Left hindlimb (tissue), 1 donor: ENCODE measurements at places on chromosomes 3 and 15.

- DNase-seq, result no peak
These were observed 54.5 kb upstream of the BOC start for GRCh38 chr3:113156816-113157333.

DNA sequence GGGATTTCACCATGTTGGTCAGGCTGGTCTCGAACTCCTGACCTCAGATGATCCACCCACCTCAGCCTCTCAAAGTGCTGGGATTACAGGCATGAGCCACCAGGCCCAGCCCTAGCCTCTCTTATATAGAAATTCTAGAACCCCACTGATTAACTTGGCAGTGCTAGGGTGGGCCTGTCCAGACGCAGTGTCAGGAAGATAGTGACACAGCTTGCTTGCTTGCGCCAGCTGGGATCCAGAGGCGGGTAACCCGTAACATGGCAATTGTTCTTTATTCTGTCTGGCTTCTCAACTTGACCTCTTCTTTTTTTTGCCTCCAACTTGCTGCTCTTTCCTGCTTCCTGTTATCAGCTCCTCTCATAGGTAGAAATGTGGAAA lies 16.2 kb downstream of the CEP19 start:
- DNase-seq, result no peak

DNA sequence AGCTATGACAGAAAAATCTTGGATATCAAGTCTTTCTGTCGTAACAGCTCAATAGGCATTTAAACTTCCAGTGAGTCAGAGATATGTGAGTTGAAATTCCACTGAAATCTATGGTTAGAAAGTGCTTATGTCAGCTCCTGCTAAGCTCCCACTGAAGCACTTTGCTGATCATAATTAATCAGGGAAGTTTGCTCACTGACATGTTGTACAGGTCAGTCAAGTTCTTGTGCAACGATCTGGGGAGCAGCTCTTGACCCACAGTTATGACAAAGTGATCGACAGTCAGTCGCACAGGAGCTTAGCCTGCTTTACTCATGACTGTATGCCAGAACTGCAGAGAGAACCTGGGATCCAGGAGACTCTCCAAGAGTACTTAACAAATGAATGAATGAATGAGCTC lies 453.5 kb downstream of the SOX2 start:
- no peak for DNase-seq

GRCh38 chr3:22671848-22672247 lies 531.3 kb upstream of the UBE2E2 start:
- DNase-seq, result no peak

DNA sequence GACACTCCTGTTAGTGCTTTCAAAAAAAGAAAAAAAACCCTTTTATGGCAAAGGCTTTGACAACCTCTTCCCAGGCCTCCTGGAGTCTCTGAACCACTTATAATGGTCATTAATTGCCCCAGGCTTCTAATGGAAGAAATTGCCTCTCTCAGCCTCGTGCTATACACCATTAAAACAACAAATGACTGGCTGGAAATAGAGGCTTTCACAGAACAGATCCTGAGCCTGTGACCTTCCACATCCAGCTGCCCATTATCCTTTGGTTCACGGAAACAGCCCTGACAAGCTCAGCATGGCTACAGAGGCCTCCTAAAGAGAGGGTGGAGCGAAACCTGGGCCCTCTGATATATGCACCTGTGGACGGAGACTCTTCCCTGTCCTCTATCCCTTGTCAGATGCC lies 26.8 kb upstream of the MKRN3 start:
- DNase-seq, result no peak

DNA sequence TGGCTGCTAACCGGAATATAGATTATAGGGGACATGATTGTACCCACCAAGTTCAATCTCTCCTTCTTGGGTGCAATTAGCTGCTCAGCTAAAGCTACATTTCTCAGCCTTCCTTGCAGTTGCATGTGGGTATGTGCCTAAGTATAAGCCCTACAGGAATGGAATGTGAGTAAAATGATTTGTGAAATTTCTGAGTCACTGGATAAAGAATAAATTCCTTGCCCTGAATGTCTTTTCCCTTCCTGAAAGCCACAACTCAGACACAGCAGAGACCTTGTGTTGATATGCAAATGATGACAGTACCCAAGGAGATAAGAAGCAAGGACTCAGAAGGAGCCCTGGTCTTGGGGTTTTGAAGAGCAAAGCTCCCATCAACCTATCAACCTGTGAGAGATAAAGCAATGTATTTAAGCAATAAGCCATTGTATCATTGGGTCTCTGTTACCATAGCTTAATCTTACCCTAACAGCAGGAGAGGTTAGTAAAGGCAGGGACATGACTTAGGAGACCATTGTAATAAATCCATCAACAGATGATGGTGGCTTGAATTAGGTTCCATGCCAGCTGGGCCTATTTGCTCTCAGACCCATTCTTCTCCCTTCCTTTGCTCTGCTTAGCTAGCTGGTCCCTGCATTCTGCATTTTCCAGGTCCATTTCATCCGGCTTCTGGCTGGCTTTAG lies 25.6 kb upstream of the ZNF280D start:
- DNase-seq, result no peak

DNA sequence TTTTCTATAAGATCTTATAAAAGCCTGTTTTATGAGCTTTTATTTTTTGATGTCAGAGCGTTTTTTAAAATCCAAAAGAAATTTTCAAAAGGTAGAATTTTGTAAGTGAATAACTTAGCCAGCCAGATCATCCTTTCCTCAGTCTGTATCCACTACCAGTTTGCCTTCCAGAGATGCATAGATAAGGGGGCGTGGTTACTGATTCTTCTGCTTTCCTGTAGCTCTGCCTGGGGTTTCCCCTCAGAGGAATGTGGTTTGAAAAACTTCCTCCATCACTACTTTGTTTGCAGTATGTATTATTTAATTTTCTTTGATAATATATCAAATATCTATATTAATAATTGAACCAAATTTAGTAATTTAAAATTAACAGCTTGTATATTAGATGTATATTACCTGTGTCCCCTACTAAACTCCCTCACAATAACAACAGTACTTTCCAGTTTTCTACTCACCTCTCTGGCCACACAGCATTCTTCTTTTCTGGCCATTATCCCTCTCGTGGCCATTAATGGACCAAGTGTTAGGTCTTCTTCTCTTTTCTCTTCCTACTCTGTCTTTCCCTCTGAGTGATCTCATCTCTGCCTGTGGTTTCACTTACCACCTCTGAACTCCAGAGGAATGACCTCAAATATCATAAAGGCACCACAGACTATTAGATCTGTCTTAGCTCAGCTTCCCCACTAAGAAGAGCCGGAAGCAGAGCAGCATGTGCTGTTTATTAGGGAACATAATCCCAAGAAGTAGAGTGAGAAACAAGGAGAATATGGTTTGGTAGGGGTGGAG lies 239.7 kb downstream of the UBE2E2 start:
- DNase-seq, result no peak

DNA sequence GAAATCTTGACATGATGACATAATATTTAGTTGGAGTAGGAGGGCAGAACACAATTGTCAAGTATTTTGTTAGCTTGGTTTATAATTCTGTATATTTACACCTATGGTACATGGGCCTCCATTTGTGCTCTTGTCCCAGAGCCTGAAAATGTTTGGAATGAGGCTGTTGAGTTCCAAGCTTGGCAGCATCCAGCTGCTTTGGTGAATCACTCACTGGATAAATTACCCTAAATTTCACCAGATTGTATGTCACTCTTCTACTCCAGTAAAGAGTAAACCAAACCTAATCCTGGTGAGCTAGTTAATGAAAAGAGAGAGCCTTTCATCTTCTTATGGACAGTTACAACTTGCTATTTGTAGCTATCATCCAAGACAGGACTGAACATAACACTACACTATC lies 928.7 kb downstream of the DIPK2A start:
- DNase-seq, result no peak

DNA sequence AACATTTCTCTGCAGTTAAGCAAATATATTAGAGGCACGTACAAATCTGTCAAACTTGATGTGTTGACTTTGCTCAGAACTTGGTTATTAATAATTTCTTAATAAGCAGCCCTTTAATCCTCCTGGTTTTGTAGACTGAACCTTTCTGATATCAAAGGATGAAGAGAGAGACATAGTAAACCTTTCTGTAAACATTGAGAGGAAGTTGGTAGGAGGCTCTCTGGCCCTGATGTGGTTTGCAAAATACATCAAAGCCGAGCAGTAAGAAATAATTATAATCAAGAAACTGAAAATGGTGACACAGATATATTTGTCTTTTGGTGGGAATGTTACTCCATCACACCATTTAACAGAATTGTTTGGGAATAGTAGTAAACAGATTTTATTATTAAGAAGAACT lies 111.9 kb downstream of the OXSM start:
- no peak for DNase-seq

- no peak for DNase-seq
These were observed 41.1 kb downstream of the NGRN start for GRCh38 chr15:90306560-90306959.
